Daoy (cell line): ENCODE measurements at places on chromosomes 16 and 17.
A peak's percentile ranks its signal among the peaks of the same experiment; 100 is the strongest.

GRCh38 chr17:60641810-60642220 lies 35.8 kb upstream of the BCAS3 start:
- peak; percentile 58 for DNase-seq

DNA sequence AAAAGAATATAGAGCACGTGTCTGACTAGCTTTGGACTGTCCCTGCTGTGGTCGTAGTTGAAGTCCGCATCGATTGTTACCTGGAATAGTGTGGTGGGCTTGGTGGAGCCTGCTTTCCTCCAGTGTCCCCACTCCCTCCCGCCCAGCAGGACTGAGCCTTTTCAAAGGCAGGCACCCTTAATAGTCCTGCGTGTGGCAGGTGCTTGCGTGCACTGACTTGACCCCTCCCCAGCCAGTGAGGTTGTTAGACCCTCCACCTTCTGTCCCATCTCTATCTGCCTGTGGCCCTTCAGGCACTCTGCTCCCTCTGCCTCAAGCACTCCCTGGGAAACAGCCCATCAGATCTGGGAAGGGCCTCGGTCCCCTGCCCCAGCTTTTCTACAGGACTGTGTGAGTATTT lies 36.6 kb downstream of the TMEM11 start:
- DNase-seq = no peak

- no peak for DNase-seq
Measured at GRCh38 chr17:43360376-43360738, 38.4 kb upstream of the ARL4D start.

DNA sequence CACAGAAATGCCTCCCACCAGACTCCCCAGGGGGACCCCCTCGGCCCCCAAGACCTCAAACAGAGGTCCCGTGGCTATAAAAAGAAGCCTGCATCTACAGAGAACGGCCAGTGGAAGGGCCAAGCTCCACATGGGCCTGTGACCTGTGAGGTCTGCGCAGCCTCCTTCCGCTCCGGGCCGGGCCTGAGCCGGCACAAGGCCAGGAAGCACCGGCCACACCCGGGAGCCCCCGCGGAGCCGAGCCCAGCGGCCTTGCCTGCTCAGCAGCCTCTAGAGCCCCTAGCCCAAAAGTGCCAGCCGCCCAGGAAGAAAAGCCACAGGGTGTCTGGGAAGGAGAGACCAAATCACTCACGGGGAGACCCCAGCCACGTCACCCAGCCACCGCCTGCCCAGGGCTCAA lies 18.3 kb upstream of the ZFPM1 start:
- no peak for DNase-seq

DNA sequence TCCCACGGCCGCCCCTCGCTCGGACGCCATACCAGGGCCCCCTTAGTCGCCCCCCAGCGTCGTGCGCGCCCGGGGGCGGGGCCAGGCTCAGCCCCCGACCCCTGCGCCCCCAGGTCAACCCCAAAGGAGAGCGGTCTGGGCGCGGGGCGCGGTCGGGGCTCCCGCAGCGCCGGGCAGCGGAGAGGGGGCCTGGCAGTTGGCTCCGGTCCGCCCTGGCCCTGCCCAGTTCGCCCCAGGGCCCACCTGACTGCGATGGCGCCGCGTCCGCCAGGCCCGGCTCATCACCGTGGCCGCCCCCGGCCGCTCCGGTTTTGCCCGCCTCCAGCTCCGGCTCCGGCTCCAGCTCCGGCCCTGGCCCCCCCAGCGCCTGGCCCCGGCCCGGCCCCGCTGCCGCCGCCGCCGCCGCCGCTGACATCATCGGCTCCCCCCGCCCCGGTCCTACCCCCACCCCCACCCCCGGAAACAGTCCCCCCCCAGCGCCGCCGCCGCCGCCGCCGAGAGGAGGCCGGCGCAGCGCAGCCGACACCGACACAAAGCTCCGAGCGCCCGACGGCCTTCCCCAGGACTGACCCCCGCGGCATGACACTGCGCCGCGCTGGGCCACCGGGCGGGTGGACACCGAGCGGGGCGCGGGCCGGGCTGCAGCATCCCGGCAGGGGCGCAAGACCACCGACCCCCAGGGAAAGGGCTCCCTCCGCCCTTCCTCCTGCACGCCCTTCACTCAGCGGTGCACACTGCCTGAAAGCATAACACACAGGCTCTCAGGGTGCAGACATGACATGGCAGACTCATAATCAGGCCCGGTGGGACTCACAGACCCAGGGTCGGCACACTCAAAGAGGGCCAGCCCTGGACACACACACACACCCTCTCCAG lies at the start of gene ZBTB4:
ZBTB4 (minus strand) TSS at position 419 of the 876 bp plus-strand sequence. CDS start 12,830 bp downstream, outside the sequence.
- DNase-seq = peak; percentile 61

DNA sequence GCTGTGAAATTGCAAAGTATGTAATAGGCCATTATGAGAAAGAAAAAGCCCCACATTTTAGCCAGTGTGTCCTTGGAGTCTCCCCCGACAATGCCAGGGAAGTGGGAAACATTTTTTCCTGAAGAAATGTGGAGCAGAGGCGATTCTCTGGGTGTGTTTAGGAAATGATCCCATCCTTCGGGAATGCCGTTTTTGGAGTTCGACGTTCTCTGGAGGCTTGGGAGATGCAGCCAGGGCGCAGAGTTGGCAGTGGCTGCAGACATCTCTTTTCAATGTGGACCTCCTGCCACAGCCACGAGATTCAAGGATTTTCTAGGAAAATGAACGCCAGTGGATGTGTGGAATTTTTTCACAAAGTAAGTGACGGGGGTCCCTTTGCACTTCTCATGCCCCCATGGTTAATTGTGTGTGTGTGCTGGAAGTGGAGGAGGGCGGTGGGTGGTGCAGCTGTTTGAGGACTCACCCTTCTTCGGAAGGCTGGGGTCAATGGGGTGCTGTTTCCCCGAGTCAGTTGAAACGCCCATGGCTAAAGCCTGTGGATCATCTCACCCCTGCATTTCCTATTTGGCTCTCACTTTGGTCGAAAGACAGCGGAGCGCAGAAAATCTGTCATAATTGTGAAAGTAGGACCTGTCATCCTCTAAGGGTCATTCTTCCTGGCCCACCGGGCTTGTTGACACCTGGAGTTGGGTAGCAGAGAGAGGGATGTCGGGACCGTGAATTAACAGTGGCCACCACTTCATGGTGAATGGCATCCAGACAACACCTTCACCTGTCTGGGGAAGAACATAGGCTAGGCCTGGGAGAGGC lies 73.2 kb downstream of the CMIP start:
- peak; percentile 60 for DNase-seq
